ENCODE measurements at places on chromosomes 6 and 20. TPM values are rescaled to one million over a fixed set of nuclear protein-coding genes. Genes with fewer than 3 reads are reported as not detected.
A peak's percentile ranks its signal among the peaks of the same experiment; 100 is the strongest.

DNA sequence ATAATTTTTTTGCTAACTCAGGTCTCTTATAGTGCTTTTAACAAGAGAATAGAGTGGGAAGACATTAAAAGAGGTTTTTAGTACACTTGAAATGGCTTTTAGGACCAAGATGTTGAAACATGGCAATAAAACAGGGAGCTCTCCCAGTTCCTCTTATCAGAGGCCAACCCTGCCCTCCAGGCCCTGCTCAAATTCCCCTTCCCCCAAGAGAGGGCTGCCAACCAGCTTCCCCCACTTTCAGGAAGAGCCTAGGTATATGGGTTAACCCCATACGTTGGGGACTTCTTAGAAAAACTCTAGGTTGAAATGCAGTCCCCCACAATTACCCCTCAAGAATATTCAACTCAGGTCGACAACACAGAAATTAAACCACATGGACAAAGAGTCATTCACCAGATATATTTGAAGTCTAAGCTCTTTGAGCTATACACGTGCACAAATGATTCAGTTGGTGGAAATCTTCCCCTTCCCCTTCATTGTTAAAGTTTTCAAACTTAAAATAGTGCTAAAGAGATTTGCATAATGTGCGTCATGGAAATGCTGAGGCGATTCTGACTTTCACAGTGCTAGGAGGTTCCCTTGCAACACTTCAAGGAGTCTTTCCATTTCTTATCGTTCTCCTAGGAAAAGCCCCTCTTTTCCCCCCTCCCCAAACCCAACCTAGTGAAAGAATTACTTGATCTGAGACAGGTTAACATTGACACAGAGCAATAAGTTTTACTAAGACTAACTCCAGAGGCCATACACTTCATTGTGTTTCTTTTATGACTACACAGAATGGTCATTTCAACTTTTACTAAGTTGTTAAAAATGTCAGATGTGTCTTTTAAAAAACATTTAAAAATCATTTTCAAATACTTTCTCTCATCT, 49.8 kb upstream of the ENPP5 start:
- H3K36me3 ChIP-seq = peaks cover 2% of the 10 kb centered on the region
- peaks cover 16% of the 10 kb centered on the region for H3K27me3 ChIP-seq
- DNase-seq = no peak

GRCh38 chr6:90136176-90136575, 160.5 kb downstream of the BACH2 start:
- no peak for DNase-seq
- H3K36me3 ChIP-seq = no peaks in the 10 kb centered on the region
- H3K27ac ChIP-seq = peak overlapping the region; percentile 95

- DNase-seq = no peak
- H3K4me3 ChIP-seq = no peak overlapping the region
- H3K4me1 ChIP-seq = no peaks in the 10 kb centered on the region
- peaks cover 24% of the 10 kb centered on the region for H3K27me3 ChIP-seq
- no peaks in the 10 kb centered on the region for H3K36me3 ChIP-seq
These were observed 110.4 kb upstream of the FRMD1 start for GRCh38 chr6:168189200-168190013.

GGTLC1 gene
- not detected for total RNA-seq

C6orf120 gene
- total RNA-seq = 29.0 TPM
